ENCODE measurements at places on chromosomes 5 and 9.

- DNase-seq, result peak; percentile 62
Observed at GRCh38 chr5:137888863-137889759, at the start of gene PKD2L2. Gene PKD2L2, plus strand, starts transcription at chr5:137889457. Its CDS starts 35 bp downstream, at chr5:137889492.

- DNase-seq, result no peak
Observed at GRCh38 chr9:92342825-92343488, 17.2 kb downstream of the CENPP start.

GRCh38 chr9:77161966-77162365 is 15.4 kb upstream of the VPS13A start:
- no peak for DNase-seq

GRCh38 chr9:23730364-23730763 is 95.7 kb downstream of the ELAVL2 start:
- DNase-seq, result no peak

DNA sequence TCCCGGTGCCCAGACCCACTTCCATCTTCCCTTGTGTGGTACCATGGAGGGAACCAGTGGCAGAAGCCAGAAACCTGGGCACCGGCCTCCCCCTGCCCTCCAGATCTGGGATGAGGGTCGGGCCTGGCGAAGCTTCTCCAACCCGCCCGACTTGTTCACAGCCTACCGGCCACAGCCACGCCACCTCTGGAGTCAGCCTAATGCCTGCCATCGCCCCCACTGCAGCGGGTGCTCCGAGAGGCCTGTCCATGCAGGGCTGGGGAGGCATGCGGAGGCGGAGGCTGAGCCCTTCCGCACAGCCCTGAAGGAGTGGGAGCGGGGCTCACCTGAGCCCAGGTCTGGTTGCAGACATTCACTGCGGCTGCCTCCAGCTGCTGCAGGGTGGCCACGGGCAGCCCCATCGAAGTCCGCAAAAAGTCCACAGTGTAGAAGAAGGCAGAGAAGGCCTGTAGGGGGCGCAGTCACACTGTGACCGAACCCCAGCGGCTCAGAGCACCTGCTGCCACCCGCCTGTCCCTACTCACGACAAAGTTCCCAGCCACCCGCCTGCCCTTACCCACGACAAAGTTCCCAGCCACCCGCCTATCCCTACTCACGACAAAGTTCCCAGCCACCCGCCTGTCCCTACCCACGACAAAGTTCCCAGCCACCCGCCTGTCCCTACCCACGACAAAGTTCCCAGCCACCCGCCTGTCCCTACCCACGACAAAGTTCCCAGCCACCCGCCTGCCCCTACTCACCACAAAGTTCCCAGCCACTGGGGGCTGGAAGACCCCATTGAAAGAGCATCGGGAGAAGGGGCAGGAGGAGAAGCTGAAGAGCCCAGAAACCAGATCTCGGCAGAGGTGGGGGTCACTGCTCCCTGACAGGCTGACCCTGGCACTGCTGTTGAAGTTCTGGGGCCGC is 3.8 kb upstream of the NPDC1 start:
- DNase-seq, result peak; percentile 22

DNA sequence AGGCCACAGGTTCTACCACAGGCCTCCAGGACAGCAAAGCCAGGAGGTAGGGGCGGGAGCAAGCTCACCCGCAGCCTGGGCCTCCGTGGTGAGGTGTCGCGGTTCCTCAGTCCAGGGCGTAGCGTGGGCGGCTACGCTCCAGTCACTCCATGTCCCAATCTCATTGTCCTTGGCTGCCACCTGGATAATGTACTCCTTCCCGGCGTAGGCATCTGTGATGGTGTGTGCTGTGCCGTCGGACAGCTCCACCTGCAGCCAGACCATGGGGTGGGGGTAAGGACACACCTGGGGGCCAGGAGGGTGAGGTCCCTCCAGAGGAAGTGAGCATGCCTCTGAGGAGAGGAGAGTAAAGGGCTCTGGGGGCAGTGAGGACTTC is 29.8 kb upstream of the ENHO start:
- no peak for DNase-seq

GRCh38 chr9:73683862-73684591 is 532.4 kb downstream of the ANXA1 start:
- no peak for DNase-seq

- DNase-seq, result no peak
Observed at GRCh38 chr5:100676817-100677631, 141.8 kb downstream of the FAM174A start.

GRCh38 chr9:92325991-92326500 is 293 bp downstream of the CENPP start:
- DNase-seq, result no peak

DNA sequence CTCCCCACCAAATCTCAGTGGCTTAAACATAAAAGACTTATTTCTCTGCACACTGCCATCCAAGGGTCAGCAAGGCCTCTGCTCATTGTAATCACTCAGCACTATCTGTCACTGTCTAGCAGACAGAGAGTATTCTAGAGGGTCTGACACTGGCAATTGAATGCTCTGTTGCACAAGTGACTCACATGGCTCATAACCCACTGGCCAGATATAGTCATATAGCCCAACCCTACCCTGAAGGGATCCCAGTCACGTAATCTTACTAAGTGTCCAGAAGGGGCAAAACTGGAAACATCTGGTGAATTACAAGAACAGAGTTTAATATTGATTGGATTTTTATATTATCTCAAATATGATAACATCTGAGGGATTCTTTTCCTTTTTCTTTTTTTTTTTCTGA is 80.7 kb downstream of the TSSK1B start:
- no peak for DNase-seq

DNA sequence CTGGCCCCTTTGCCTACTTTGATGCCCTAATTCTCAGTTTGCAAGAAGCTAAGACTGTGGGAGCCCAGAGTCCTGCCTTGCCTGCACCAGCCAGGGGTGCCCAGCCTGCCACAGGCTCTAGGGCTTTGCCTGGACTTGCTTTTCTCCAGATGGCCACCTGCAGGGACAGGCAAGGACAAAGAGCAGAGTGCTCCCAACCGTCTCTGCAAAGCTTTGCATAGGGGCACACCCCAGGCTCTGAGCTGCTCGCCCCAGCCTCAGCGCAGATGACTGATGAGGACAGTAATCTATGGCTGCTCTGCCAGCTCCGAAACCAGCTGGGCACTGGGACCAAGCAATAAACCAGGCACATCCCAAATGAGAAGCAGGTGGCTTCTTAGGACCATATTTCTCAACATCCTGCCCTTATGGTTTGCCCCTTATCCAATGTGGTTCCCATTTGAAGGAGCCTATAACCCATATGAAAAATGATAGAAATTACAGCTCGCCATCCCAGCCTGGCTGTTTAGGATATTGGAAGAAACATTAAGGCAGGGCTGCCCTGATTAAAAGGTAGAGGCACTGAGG is 25.4 kb upstream of the TCF7 start:
- DNase-seq, result no peak

DNA sequence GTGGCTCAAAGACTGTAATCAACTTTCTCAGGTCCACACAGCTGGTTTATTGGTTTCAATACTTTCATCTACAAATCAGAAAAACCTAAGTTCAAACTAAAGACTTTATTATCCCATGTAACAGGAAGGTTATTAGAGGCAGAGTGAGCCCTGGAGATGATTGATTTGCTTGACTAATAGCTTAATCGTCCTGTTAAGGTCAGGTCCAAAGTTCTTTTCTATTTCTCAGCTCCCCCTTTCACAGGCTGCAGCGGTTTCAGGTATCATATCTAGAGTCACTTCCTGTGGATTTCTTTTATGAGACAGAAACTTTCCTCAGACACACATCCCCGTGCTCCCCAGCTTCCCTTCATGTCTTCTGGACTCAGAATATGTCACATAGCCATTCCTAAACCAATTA is 166.4 kb downstream of the PRELID2 start:
- DNase-seq, result no peak

GRCh38 chr9:8666060-8666459 is 866.5 kb upstream of the DMAC1 start:
- DNase-seq, result no peak

GRCh38 chr5:107794741-107795140 is 124.0 kb upstream of the EFNA5 start:
- DNase-seq, result no peak

DNA sequence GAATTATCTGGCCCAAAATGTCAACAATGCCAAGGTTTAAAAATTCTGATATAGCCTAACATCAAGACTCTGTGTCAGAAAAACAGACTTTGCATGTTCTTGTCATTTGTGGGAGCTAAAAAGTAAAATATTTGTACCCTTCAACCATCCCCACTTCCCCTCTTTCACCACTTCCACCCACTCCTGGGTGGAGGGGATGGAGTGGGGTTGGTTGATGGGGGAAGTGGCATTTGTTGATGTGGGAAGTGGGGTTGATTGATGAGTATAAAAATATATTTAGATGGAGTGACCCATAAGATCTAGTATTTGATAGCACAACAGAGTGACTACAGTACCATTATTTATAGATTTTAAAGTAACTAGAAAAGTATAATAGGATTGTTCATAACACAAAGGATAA is 55.0 kb upstream of the C9orf72 start:
- DNase-seq, result no peak

- DNase-seq, result no peak
Observed at GRCh38 chr5:131647048-131647769, 12.2 kb upstream of the RAPGEF6 start.

- DNase-seq, result no peak
Observed at GRCh38 chr5:77843570-77844372, 67.6 kb upstream of the TBCA start.

DNA sequence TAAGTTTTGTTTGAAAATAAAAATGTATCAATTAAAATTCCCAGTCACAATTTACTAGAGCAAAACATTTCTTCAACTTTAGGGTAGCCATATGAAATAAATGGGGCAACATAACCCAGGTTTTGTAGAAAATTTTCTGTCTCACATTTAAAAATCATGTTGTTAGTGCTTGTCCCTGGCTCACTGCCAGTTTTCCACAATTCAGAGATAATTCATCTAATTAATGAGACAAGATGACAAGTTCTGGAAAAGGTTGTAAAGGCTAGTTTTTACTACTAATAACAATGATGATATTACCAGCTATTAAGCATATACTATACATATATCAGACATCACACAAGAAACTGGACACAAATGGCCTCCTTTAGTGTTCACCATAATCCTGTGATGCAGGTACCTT is 45.9 kb downstream of the MEGF9 start:
- no peak for DNase-seq

DNA sequence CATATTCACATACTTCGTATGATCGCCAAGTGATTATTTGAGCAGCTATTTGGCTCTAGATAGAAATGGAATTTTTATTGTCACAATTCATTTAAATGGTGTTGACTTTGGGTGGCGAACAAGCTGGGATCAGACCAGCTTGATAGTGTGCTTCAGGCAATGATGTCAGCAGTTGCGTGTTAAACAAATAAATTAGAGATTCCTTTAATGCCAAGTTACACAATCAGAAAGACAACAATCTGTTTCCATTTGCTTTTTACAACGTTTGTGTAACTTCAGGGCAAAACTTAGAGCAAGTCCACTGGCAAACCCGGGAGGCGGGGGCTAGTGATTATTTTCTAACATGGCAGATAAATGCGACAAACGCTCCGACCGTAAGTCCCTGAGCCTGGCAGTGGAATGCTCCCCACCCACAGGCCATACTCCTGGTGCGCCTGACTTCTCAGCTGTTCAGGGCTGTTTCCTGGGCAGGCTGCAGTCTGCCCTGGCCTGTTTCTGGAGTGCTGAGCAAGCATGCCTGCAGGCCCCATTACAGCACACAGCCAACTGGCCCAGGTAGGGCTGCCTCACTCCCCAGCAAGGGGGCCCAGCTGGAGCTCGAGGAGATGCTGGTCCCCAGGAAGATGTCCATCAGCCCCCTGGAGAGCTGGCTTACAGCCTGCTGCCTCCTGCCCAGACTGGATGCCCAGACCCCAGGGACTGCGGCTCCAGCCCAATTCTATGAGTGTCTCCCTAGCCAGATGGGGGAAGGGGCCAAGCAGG is 88.7 kb downstream of the BASP1 start:
- DNase-seq, result no peak

- no peak for DNase-seq
Observed at GRCh38 chr9:115687356-115687755, 466.2 kb upstream of the PAPPA start.

DNA sequence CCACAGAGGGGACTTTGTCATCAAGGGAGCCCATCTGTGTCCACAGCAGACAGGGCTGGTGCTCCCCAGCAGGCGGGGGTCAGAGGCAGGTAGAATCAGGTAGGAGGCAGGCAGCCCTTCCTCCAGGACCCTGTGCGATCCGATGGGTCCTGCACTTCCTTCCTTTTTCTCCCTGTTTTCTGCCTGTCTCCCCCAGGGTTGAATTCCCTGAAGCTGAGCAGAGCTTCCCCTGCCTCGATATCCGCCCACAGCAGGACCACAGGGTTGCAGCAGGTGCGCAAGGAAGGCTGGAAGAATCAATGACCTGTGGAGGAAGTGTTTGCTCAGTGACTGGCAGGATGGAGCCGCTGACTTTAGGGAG is 69.2 kb downstream of the MRPL36 start:
- DNase-seq, result no peak

- no peak for DNase-seq
Observed at GRCh38 chr5:124650147-124650561, 96.3 kb downstream of the ZNF608 start.

DNA sequence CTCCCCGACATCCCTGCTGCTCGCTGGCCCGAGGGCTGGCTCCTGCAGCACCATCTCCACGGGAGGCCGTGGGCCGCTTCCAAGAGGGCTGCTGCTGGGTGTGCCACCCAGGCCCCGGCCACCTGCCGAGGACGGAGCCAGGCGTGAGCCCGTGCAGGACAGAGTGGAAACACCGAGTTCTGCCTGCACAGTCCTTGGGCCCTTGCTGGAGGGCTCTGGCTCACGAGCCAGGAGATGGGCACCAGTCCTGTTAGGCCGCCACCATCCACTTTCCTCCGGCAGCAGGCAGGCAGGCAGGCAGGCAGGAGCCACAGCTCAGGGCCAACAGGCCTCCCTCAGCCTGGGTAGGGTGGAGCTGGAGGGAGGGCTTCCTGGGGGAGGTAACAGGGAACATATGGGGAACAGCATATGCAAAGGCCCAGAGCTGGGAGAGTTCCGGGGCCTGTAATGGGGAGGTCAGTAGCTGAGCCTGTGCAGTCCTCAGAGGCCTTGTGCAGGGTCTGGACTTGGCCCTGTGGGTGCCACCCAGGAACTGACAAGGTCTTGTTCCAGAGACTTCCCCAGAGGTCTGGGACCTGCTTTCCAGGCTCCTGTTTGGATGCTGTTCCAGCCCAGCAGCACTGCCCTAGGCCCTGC is 31.9 kb downstream of the RXRA start:
- DNase-seq, result no peak

- no peak for DNase-seq
Observed at GRCh38 chr5:28310696-28311095, 1272.3 kb upstream of the CDH9 start.
